ENCODE measurements at places on chromosomes 2 and 18.

DNA sequence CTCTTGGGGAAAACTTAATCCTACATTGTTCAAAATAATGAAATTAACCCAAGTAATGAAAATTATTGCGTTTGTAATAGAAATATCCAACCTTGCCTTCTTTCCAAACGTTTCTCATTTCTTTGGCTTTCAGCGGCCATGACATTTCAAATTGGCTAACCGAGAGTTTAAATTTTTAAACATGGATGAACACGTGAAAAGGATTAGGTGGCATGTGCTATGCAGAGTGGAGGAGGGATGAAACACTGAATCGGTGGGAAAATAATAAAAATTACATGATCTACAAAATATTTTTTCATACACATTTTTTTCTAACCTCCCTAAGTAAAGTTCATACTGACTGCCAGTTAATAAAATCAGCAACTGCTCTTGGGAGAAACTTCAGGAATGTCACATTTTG lies 728.4 kb upstream of the PKDCC start:
- no peak for DNase-seq

GRCh38 chr2:141316606-141317005 lies 814.2 kb downstream of the LRP1B start:
- DNase-seq = no peak

- no peak for DNase-seq
These were observed 61.1 kb upstream of the THOC1 start for GRCh38 chr18:328928-329327.

DNA sequence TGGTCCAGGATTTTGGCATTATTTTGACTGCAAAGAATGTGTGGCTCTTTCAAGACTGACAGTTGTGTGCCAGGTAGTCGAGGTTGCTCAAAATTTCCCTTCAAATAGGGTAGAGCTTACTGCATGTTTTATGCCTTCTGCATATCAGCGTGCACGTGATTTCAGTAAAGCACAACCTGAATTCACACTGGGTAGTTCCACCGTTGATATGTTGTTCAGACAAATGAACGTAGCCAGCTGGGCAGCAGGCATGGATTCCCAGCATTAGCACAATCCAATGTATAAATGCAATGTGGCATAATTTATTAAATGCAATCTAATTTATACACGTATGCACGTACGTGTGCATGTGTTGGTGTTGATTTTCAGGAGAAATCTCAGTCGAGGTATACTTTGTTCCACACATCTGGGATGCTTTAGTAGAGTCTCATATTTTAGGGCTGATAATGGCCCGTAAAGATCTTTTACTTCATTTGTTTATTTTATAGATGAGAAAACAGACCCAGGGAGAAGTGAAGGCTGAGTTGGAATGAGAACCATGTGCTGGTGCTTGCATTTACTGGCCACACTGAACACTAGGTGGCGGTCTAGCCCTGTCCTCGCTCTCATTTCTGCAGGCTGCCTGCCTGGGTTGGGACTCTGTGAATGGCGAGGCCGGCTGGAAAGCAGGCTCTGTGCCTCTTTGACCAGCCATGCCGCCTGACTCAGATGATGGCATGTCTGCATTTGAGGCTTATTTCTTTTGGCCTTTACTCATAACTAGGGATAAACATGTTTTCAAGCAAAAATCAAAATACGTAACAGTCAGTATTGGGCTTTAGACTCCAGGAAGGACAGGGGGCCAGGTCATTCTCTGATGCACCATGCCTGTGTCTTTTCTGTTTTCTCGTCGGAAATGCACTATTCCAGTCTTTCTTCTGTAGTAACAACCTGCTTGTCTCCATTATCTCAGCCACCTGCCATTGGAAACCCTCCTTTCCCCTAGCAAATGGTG lies 120.4 kb downstream of the RNF144A start:
- DNase-seq = no peak

- DNase-seq = no peak
These were observed 22.1 kb downstream of the FBXO41 start for GRCh38 chr2:73262108-73262651.

- DNase-seq = peak; percentile 51
These were observed 519 bp downstream of the TTL start for GRCh38 chr2:112482309-112483041.

- DNase-seq = no peak
These were observed 162.2 kb upstream of the TACR1 start for GRCh38 chr2:75361486-75361885.

DNA sequence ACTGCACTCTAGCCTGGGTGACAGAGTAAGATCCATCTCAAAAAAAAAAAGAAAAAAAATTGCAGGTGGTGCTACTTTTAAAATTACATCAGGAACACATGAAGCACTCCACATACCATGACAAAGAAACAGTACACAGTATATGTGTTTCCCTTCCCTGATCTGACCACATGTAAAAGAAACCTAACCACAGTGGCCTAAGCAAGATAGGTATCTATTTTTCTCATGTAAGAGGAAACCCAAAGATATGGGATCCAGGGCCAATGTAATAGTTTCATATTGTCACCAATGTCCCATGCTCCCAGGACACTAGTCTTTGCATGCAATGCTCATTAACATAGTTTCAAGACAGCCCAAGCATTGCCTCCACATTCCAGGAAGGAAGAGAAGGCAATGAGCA lies 99.9 kb downstream of the DYM start:
- DNase-seq = no peak

DNA sequence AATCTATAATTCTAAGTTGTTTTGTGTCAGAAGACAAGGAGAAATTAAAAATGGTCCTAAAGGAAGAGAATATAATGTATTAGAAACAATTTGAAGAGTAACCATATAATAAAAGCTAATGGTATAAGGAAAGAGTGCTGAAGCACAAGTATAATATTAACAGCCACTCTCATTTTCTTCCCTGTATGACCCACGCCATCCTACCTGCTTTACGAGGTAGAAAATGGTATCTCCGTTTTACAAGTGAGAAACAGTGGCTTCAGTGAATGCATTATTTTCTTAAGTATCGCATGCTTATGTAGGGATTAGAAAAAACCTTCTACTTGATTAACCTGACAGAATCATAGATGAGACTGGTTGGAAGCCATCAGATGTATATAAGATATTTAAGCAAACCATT lies 266.2 kb downstream of the CCDC102B start:
- no peak for DNase-seq

DNA sequence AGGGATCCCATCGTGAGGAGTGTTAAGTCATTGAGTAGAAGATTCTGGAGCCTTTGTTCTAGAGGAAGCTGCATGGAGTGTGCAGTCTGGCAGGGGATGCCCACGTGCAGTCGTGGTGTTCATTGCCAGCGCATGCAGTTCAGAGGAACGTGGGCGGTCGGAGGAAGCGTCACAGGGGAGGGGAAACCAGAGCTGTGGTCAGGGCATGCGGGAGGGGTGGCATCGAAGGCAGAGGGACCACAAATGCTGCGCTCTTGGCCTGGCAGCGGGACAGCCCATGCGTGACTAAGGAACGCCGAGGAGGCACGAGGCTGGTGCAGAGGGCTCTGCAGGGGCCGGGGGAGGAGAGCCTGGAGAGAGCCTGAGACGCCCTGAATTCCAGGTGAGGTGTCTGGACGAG lies 141.1 kb downstream of the KLHL29 start:
- no peak for DNase-seq

DNA sequence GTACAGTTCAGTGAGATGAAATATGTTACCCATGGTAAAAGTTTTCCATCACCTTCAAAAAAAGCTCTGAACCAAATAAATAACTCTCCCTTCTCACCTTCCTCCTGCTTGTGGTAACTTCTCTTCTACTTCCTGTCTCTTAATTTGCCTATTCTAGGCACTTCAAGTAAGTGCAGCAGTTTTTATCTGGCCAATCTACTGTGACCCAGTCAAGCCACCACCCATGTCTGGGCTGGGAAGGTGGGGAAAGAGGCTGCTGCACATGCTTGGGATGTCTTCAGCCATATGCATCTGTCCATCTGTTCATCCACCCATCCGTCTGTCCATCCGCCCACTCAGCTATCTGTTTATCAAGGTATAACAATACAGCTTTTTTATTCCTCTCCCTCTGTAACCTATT lies 31.6 kb downstream of the ZNF532 start:
- DNase-seq = no peak

GRCh38 chr2:33607905-33608304 lies 8.8 kb upstream of the FAM98A start:
- no peak for DNase-seq

DNA sequence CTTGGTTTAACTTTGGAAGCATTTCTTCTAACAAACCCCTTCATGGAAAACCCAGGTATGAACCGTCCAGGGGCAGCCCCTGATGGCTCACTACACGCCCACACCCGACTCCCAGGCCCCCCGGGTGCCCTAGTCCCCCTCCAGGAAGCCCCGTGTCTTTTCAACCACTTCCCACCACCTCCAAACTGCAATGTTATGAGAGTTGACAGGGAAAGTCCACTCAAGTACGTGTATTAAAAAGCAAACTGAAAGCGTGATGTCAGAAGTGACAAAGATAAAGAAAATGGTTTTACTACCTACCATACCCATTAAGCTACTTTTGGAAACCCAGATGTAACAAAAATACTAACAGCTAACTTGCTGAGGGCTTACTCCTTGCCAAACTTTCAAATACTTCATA lies 51.5 kb downstream of the L3MBTL4 start:
- no peak for DNase-seq

- DNase-seq = peak; percentile 18
These were observed 127.5 kb upstream of the MMADHC start for GRCh38 chr2:149715005-149715592.

- no peak for DNase-seq
These were observed 533.1 kb downstream of the RNF144A start for GRCh38 chr2:7450188-7450832.

- DNase-seq = no peak
These were observed 35.1 kb upstream of the ACVR1 start for GRCh38 chr2:157911246-157911645.

- no peak for DNase-seq
These were observed 32.2 kb downstream of the BUB1 start for GRCh38 chr2:110645616-110646015.

DNA sequence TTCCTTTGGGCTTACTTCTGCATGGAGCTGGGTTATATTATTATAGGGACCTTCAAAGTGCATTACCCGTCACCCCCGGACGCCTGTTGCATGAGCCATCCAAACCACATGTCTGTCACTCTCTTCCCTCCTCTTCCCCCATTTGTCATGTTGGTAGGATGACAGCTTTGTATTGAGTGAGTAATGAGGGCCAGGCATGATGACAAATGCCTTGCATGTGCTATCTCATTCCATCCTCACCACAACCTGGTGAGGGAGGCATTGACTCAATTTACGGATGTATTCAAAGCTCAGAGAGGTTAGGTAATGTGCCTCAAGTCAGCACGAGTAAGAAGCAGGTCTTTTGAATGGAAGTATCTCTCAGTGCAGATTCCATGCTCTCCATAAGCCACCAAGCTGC lies 510.5 kb upstream of the TNP1 start:
- DNase-seq = no peak

DNA sequence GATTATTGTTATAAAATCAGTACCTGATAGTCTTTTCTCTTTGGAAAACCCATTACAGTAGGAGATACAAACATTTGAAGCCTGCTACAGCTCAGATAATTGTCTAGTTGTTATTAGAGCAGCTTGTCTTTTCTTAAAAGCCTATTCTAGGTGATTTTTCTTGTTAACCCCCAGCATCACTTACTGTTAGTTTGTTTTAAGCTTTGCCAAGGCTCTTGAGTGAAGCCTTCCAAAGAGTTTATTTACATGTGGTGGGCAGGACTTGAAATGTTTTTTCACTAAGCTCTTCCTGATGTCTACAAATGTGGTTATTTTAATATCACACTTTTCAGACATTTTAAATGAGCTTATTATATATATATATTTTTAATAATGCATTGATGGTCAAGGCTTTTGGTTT lies 791.3 kb downstream of the PLCL1 start:
- no peak for DNase-seq

GRCh38 chr18:63681449-63682340 lies 20.0 kb upstream of the SERPINB3 start:
- no peak for DNase-seq

DNA sequence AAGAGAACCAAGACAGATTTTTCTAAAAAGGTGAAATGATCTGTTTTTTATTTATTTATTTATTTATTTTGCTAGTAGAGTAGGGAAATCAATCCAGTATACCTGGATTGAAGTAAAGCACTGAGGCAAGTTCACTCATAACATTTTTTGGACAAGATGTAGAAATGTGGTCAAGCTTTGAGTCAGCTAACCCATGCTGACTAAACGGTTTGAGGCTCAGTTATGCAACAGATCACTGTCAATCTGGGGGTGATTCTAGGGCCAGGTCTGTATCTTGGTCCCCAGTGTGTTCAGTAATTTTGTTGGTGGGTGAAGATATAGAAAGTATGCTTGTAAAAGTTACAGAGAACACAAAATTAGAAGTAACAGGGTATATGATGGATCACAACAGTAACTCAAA lies 60.2 kb downstream of the RMDN2 start:
- DNase-seq = no peak

DNA sequence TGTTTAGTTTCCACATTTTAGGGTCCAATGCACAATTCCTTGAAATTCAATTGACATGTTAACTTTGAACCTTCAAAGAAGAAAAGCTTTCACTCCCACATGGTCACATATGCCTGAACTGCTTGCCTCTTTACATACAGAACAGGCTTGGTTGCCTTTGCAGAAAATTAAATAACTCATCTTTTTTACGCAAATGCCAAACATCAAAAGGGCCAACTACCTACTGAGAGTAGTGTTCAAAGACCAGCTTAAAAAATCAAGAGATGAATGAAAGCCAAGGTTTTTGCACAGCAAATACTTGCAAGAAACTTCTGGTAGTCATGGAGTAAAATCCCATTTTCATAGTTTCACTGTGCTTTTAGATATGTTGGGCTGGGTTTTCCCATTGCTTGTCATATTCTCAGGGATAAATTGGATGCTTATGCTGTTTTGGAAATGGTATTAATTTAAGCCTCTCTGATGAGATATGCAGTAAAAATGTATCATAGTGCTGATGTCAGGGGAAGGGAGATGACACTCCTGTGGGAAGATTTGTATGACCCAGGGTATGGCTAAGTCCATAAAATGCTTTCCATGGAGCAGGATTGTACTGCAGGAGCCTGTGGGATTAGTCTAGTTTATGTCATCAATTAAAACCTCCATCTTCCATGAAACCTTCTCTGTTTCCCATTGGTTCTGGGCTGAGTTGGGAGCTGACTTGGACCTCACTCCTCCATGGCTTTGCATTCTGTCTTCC lies 60.6 kb upstream of the DARS1 start:
- no peak for DNase-seq

DNA sequence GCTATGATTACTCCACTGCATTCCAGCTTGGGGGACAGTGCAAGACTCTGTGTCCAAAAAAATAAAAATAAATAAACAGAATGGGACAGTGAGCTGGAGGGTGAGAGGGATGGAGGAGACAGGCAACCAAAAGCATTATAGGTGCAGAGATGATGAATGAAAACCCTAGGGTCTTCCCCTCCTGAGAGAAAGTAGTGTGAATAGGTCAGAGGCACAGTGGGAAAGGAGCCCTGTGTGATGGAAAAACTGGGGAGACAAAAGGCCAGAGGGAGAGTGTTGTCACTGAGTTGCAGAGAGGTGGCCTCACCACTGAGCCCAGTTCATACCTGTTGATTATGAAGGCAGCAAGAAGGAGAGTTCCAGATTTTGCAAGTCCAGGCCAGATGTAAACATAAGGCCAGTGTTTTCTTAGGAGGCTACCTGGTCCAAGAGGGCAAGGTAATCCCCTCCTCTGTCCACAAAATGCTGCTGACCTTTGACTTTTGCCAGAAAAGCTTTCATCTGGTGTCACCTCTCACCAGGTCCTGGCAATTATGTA lies 17.6 kb upstream of the AGFG1 start:
- DNase-seq = no peak

Data from HTR-8/SVneo (cell line).